ENCODE measurements at places on chromosomes 7 and 10.

- peak; percentile 49 for DNase-seq
Measured at GRCh38 chr10:46077141-46077554, 31.1 kb upstream of the MSMB start.

- peak; percentile 18 for DNase-seq
Measured at GRCh38 chr7:40009301-40009700, 59.2 kb downstream of the CDK13 start.

GRCh38 chr10:3791974-3792633 lies 7.1 kb upstream of the KLF6 start:
- DNase-seq = peak; percentile 92

DNA sequence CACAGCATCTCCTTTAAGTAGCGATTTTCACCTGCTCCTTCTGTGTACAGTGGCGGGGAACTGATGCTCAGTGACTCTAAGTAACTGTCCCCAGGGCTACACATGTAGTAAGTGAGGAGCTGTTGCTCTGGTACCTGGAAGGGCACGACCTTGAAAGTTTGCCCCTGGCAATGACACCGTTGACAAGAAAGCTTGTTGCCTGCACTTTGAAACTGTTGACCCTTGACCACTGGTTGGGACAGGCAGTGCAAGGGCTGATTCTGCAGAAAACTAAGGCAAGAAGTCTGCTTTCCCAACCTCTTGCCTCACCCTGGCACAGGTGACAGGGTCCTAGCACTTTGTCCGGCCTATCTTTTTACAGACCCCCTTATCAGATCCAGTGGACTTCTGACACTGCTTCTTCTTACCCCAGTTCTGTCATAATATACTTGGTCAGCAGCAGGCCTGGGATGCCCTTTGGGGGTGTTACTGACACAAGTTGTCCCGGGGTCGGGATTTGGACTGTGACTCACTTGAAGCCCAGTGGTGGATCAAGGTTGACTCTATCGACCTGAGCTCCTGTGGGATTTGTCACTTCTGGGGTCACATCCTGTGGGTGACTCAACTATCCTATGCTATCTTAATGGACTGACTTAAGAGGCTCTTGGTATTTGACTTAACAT lies 5.8 kb downstream of the ACSL5 start:
- no peak for DNase-seq

- DNase-seq = peak; percentile 56
Measured at GRCh38 chr10:69766161-69766910, 35.4 kb upstream of the COL13A1 start.
